ENCODE measurements at places on chromosomes 12 and 14.

- no peak for DNase-seq
Measured at GRCh38 chr12:132163041-132163910, 19.0 kb downstream of the NOC4L start.

GRCh38 chr14:69066396-69067171, 86.3 kb downstream of the DCAF5 start:
- no peak for DNase-seq

DNA sequence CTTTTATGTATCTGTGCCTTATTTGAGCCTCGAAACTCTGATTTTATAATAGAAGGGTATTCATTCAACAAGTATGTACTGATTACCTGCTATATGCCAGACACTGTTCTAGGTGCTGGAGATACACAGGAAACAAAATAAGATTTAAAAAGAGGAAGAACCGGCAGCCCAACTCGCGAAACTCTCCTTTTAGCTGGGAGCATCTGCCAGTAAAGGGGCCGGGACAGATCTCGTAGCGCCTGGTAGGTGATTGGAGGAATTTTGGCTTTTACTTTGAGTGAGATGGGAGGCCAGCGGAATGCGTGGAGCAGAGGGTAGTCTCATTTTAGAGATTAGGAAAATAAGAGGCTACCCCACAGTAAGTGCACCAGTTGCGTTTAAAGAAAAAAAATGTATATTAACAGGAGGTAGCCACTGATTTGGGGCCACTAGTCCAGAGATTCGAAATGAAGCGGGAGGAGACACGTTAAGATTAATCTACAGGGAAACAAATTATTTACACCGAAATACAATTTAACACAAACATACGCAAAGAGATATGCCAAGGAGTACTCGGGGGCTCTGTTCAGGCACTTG, 520 bp upstream of the MON2 start:
- DNase-seq: no peak

DNA sequence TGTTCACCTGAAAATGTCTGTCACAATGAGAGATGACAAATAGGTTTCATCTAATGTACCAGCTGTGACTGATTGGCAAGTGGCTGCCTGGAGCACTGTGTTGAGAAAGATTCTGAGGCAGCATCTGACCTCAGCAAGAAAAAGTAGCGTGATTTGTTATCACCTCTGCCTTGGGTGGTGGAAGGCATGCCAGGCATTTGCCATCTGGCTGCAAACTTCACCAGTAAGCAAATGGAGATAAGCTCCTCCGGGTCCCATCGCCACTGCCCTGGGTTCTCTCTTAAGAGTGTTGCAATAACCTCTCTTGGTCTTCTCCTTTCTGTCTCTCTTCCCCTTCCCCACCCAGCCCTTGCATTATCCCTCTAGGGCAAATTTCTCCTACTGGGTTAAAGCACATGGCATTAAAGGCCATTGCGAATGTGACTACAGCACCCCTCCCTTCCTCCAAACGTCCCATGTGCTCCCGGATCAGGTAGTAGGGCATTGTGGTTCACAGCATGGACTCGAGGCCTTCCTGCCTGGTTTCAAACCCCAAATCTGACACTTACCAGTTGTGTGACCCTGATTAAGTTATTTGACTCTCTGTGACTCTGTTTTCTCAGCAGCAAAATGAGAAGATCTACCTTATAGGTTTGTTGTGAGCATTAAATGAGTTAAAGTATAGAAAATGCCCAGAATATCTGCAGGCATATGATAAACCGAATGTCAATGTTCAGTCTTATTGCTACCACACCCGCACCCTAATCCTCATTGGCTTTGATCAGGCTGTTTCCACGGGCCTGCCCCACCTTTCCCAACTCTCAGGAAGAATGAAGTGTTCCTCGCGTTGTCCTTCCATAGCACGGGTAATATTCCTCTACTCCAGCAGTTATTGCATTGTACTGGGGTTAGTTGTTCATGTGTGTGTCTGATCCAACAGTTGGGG, 8.2 kb upstream of the LGALS3 start:
- no peak for DNase-seq

- DNase-seq: no peak
Measured at GRCh38 chr14:65972891-65973290, 513.3 kb upstream of the CCDC196 start.
